ENCODE measurements at places on chromosomes 1 and 21. TPM values are rescaled to one million over a fixed set of nuclear protein-coding genes. Genes with fewer than 3 reads are reported as not detected.

- DNase-seq = no peak
Measured at GRCh38 chr1:165763442-165763841, 5.2 kb downstream of the TMCO1 start.

GRCh38 chr1:159881622-159882526, 18.1 kb downstream of the CFAP45 start:
- peak; percentile 89 for DNase-seq

Gene OR2W3
- not detected for polyA plus RNA-seq

GRCh38 chr1:205597691-205598314, 34.0 kb downstream of the ELK4 start:
- DNase-seq = peak; percentile 90

Gene ADGRL4
- 3.3 TPM for polyA plus RNA-seq

DNA sequence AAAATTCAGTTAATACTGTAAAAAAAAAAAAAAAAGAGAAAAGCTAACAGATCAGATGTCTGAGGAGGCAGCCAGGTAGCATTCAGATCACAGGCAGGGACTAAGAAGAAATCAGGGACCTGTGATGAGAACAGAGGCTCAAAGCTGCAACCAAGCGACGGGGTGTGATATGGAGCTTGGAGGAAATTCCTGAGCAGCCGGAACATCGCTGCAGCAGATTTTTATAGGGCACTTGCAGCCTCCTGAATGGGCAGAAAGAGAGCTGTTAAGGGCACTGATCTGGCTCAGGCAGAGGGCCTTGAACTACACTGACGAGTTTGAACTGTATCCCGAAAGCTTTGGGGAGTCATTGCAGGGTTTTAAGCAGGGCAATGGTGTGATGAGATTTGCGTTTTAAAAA, 315.4 kb downstream of the ADGRL2 start:
- DNase-seq = no peak

Gene BSND
- not detected for polyA plus RNA-seq

Gene VANGL2
- polyA plus RNA-seq = 0.46 TPM

Gene SPRR2F
- 1.5 TPM for polyA plus RNA-seq

DNA sequence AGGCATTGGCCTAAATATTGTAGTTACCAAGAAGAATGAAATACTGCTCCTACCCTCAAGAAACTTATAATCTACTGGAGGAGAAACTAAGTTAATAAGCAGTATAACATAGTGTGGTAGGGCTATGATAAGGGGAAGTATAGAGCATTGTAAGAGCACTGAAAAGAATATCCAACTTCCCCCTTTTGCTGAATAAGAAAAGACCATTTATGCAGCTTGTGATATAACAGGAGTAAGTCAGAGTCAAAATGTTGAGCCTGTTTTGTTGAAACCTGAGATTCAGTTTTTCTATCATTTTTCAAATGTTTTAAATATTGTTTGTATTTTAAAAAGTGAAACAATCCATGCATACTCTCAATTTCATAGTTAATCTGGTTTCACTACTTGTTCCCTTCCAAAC, 48.3 kb upstream of the FCRL4 start:
- DNase-seq = no peak

Gene PIK3CD
- polyA plus RNA-seq = 2.8 TPM

DNA sequence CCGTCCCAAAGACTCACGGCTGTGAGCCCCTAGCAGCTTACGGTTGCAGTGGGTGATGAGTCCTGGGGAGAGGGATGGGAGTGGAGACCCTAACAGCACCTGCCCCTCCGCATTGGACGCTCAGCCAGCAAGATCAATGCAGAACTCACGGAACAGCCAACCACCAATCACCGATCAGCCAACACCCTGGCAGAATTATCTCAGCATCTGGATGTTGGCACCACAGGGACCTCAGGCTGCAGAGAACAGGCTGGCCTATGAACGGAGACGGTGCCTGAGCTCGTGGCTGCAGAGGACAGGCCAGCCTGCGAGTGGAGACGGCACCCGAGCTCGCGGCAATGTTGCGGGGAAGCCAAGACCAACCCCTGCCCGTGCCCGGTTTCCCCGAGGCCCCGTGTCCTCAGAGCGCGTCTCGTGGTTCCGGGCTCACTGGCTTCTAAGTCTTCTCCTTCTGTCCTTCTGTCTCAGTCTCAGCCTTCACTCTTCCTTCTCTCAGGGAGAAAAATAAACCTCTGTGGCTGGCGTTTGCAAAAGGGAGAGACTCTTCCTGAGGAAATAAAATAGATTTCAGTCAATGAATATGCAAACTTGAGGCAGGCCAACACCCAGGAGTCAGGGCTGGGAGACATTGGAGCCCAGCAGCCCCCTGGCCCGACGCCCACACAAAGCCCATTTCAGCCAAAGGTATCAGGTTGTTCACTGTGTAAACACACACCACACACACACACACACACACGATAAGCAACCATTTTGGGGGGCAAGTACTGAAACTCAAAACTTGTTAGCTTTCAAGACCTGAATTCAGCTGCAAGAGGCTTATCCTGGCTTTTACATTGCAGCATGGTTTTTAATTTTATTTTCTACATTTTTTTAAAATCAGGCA, 67.8 kb downstream of the SIK1 start:
- DNase-seq = no peak

DNA sequence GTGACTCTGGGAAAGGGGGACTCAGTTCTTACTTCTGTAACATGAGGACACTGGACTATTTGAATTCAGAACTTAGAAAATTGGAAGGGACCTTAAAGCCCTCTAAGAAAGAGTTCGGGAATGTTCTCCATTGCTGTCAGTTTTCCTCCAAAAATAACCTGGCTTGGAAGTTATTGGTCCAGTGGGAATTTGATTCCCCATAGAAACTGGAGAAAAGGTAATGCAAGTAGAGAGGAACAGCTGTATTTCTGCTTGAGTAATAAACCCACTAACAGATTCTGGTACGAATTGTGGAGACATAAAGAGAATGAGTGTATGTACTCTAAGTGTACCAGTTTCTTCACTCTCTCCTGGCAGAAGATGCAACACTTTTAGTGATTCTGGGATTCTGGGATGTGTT, 1.8 kb downstream of the ZBED6 start:
- no peak for DNase-seq

Gene MTMR11
- polyA plus RNA-seq = 6.9 TPM

GRCh38 chr1:32246888-32247273, at the start of gene FAM167B:
FAM167B (plus strand) TSS chr1:32247222; CDS start chr1:32247422, 200 bp downstream.
- peak; percentile 61 for DNase-seq

Gene ST6GALNAC5
- polyA plus RNA-seq = 1.8 TPM

DNA sequence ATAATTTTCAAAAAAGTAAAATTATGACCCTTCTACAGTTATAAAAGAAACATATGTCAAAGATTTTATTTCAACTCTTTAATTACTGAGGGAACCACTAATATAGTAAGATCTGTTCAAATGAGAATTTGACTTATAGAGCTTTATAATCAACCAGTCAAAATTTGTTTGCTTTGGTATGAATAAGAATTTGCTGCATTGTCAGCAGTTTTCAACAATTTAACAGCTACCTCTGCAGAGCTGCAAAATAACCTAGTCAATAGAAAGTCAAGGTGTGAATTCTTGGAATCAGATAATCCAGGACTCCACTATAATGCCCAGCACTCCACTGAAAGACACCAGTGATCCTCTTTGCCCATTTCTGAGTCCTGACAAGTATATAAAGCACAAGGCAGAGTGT, 78.2 kb downstream of the ODF2L start:
- DNase-seq = no peak

- peak; percentile 53 for DNase-seq
Measured at GRCh38 chr1:25198663-25199252, 33.5 kb downstream of the SYF2 start.

- no peak for DNase-seq
Measured at GRCh38 chr1:93483606-93484005, 35.7 kb downstream of the FNBP1L start.

GRCh38 chr1:154716614-154717527, 108.9 kb upstream of the ADAR start:
- no peak for DNase-seq

DNA sequence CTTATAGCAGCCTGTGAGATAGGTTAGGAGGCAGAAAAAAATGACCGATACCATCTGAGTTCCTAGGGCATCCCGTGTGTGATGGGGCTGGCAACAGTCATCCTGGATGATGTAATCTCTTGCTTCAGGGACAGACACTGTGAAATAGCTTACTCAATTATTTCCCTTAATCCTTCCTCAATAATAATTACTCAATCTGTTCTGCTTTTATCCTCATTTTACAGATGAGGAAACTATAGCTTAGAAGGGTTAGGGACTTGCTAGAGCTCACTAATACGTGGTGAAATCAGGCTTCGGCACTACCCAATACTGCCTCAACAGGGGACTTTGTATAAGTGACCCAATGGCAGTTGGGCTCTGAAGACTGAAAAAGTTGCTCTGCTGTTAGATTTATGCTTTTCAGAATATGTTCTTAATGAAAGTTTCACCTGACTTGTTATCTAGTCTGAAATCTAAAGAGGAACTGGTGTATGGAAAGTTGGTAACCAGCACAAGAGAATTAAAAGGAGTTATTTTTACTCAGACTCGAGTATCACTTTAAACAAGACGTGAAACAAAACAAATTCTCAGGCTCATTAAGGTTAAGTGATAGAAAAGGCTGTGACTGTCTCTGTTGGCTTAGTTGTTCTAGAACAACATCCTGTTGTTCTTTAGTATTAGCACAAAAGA, 14.4 kb downstream of the CD55 start:
- DNase-seq = no peak

GRCh38 chr1:165543532-165544438, at the start of gene LRRC52:
LRRC52 (plus strand) TSS chr1:165544000; CDS start chr1:165544297, 297 bp downstream.
- peak; percentile 89 for DNase-seq

DNA sequence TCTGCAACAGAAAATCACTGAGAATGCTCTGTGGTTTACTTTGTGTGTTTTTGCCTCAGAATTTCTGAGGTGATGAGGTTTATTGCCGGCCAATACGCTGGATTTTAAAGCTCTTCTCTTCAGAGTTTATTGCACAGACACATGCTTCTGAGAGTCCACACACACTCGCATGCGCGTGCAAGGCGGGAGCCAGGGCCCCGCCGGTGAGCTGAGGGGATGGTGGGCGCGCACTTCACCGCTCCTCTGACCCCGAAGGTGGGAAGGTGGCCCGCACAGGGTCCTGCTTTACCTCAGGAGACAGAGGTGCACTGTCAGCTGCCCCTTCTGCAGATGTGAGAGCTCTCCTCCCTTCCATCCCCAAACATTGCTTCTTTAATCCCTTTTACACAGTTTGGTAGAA, 158.4 kb upstream of the MAGI3 start:
- no peak for DNase-seq

GRCh38 chr21:15560383-15561056, 169.3 kb upstream of the USP25 start:
- no peak for DNase-seq

Gene LORICRIN
- polyA plus RNA-seq = not detected

DNA sequence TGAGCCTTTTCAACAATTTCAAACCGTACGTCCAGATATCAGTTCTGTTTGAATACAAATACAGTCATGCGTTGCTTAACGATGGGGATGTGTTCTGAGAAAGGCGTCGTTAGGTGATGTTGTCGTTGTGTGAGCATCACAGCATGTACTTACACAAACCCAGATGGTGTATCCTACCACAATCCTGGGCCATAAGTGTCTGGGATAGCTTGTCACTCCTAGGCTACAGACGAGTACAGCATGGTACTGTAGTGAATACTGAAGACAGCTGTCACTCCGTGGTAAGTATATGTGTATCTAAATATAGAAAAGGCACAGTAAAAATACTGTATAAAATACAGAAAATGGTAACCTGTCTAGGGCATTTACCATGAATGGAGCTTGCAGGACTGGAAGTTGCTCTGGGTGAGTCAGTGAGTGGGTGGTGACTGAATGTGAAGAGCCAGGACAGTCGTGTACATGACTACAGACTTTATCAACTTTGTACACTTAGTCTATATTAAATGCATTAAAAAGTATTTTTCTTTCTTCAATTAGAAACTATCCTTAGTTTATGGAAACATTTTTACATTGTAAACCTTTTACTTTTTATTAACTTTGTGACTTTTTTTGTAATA, 10.5 kb upstream of the OR2W3 start:
- no peak for DNase-seq

Gene DNAH14
- polyA plus RNA-seq = 1.7 TPM

GRCh38 chr1:184362876-184363275, 24.0 kb upstream of the C1orf21 start:
- DNase-seq = no peak

DNA sequence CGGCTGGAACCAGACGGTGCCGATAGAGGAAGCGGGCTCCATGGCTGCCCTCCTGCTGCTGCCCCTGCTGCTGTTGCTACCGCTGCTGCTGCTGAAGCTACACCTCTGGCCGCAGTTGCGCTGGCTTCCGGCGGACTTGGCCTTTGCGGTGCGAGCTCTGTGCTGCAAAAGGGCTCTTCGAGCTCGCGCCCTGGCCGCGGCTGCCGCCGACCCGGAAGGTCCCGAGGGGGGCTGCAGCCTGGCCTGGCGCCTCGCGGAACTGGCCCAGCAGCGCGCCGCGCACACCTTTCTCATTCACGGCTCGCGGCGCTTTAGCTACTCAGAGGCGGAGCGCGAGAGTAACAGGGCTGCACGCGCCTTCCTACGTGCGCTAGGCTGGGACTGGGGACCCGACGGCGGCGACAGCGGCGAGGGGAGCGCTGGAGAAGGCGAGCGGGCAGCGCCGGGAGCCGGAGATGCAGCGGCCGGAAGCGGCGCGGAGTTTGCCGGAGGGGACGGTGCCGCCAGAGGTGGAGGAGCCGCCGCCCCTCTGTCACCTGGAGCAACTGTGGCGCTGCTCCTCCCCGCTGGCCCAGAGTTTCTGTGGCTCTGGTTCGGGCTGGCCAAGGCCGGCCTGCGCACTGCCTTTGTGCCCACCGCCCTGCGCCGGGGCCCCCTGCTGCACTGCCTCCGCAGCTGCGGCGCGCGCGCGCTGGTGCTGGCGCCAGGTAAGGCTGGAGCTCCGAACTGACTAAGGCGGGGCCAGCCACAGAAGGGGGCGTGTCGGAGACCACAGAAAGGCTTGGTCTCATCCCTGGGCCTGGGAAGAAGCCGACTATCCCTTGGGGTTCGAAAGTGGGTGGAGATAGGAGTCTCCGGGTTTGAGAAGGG, 486 bp downstream of the SLC27A3 start:
- DNase-seq = peak; percentile 77

Gene NFYC
- 33.6 TPM for polyA plus RNA-seq

Gene JAM2
- 1.2 TPM for polyA plus RNA-seq

DNA sequence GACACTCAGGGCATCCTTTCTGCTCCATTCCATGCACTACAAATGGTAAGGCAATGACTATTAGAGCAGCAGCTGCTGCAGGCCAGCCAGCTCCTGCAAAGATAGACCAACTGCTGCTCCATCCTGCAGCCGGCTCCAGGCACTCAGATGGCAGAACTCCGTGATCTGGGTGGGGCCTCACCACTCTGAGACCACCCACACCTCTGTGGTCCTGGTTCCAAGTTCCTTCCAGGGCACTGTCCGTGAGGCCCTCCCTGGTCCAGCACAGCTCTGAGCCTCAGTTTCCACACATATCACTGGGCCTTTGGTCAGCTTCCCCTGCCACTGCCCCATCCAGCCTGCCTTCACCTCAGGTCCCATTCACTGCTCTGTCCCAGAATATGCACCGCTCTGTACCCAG, 114.7 kb downstream of the DMRTB1 start:
- no peak for DNase-seq

- peak; percentile 58 for DNase-seq
Measured at GRCh38 chr1:56432166-56432971, 147.0 kb downstream of the PLPP3 start.

Gene NPL
- 5.5 TPM for polyA plus RNA-seq

Gene RHEX
- 10.5 TPM for polyA plus RNA-seq

GRCh38 chr1:160739098-160739511, at the start of gene SLAMF7:
SLAMF7 (plus strand) TSS chr1:160739247; CDS start chr1:160739302, 55 bp downstream.
- DNase-seq = no peak

Data from stomach (tissue), 19 donors.